ENCODE measurements at places on chromosomes 1 and 21.

DNA sequence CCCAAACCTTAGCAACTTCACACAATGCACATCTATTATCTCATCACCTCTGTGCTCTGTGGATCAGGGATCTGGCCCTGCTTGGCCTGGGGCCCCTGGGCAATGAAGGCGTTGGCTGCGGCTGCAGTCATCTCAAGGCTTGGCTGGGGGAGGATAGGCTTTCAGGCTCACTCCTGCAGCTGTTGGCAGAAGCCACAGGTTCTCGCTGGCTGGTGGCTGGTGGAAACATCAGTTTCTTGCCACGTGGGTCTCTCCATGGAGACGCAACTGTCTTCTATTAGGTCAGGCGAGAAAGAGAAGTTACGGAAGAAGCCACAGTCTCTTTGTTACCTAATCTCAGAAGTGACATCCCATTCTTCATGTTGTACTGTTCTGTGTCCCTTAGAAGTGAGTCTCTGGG, 3.6 kb upstream of the NPPA start:
- no peak for DNase-seq

GRCh38 chr1:5896706-5897660, 95.2 kb downstream of the NPHP4 start:
- DNase-seq, result no peak

DNA sequence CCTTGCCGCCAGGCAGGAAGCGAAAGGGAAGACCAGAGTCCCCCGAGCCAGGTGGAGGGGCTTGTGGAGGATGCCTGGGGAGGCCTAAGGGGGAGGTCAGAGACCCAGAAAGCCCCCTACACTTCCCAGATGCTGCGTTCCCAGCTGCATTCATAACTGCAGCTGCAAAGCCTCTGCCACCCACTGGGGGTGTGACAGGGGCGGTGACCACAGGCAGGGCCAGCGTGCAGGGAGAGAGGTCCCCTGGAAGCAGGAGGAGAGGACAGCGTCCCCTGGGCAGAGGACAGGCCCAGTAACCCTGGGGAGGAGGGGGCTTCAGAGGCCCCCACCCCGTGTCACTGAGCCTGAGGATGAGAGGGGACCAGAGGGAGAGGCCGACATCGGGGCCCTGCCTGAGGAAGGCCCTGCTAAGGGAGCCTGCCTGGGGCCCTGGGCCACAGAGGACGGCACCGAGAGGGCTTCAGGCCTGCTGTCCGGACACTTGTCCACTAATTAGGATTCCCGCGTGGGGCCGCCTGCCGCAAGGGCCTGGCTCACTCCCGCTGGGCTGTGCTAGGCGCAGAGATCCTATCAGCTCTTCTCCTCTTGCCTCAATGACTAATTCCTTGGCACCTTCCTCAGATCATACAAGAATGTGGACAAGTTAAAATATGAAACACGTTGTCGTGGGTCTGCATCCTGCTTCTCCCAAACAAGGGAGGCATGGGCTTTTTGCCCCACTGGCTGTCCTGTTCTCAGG, 49.1 kb upstream of the CCDC27 start:
- peak; percentile 34 for DNase-seq

- DNase-seq, result no peak
Observed at GRCh38 chr1:12069623-12070244, 6.6 kb downstream of the TNFRSF8 start.

DNA sequence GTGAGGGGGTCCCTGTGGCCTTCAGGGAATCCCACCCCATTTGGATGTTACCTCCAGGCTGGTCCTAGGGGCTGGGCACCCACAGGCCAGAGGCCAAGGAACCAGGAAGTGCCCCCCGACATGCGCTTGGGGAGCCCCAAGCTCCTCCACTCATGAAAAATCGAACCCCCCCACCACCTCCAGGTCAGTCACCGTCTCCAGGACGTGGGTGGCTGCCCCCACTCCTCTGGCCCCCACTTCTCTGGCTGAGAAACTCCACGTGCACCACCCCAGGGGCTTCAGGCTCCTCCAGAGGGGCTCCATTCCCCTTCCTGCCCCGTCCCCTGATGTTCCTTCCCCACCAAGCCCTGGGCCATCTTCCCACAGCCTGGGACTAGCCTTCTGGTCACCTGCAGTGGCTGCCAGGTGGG, 30.5 kb upstream of the POFUT2 start:
- no peak for DNase-seq

GRCh38 chr1:245129319-245130240, 25.2 kb upstream of the KIF26B start:
- no peak for DNase-seq

GRCh38 chr1:18723206-18723605, 92.6 kb downstream of the PAX7 start:
- no peak for DNase-seq

GRCh38 chr1:166544036-166544435, 295.2 kb upstream of the POGK start:
- no peak for DNase-seq

DNA sequence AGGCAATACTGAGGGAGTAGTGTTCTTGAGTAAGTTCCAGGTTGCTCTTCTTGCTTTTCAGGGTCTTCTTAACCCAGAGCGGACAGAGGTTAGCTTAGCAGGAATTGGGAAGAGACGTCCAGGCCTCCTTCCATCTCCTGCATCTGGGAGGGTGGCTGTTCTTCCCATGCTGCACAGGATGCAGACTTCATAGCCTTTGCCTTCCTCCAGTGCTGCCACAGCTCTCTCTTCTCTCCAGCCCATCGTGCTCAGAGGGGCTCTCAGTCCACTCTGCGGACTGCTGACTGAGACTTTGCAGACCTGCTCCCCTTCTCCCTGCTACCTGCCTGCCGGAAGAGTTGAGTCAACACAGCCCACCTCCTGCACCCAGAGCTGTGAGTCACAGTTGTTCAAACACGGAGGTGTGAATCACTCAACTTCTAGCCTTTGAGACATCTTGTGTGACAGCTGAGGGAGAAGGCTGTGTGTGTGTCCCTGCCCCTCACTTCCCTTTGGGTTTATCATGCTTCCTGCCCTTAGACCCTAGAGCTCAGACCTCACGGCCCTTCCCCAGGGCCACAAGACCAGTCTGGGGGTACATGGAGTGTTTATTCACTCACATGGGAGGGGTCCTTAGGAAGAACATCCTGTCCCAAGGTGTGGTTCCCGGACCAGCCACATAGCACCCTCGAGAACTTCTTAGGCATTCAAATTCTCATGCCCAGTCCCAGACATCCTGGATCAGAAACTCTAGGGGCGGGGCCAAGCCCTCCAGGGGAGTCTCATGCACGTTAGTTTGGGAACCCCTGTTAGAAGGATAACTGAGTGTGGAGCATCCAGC, 158.3 kb upstream of the CACNA1E start:
- no peak for DNase-seq

- no peak for DNase-seq
Observed at GRCh38 chr1:217521317-217521716, 109.6 kb downstream of the GPATCH2 start.

GRCh38 chr1:92774407-92774806, 10.5 kb downstream of the EVI5 start:
- DNase-seq, result no peak

- no peak for DNase-seq
Observed at GRCh38 chr1:107966550-107966949, 1.6 kb upstream of the VAV3 start.

GRCh38 chr21:45838634-45839033, 142.9 kb upstream of the COL6A1 start:
- no peak for DNase-seq

DNA sequence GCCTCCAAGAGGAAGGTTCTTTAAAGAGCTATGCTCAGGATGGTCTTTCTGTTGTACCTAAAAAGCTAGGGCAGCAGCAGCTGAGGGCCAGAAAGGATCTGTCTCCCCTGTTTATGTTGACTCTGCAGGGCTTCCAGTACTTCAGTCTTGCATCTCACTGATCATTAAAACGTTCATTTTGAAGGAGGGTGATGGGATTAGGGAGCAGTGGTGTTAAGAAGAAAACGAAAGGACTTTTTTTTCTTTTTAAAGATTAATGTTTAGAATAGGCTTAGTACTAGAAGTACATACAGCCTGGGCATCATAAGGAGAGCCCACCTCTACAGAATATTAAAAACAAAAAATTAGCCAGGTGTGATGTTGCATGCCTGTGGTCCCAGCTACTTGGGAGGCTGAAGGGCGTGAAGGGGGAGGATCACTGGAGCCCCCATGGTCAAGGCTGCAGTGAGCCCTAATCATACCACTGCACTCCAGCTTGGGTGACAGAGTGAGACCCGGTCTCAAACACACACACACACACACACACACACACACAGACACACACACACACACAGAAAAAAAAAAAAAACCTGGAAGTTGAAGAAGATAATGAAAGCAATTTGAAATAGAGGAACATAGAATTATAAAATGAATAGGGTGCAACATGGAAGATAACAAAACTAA, 2.9 kb downstream of the CR1L start:
- DNase-seq, result no peak

DNA sequence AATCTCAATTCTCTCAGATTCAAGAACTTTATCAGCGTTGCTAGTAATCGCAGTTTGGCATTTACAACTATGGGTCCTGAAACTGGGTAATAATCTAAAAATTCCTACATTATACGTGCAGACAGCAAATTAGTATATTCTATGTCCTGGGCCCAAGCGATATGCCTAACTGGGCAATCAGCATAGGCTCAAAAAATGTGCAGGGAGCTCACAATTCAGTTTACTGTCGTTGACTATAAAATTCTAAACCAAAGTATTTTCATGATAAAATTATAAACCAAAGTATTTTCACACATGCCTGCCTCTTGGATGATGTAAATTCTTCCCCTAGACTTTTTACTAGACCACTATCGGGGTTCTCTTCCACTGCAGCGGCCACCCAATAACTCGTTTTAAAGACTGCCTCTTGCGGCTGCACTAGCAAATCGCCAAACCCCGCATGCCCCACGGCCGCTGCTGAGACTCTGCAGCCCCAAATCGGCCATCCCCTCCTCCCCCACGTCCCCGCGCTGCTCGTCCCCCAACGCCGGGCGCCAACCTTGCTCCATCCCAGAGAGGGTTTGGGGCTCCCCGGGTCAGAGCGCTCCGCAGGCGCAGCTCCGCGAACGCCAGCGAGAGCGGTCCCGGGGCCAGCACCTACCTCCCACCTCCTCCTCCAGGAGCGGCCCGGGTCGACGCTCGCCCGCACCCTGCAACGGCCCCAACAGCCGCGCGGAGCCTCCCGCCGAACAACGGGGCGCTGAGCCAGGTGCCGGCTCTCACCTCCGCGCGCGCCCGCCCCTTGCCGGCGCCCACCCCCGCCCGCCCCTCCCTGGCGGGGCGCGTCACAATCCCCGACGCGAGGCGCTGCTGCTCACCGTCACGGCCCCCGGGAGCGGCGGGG, 506 bp downstream of the SSX2IP start:
- no peak for DNase-seq

DNA sequence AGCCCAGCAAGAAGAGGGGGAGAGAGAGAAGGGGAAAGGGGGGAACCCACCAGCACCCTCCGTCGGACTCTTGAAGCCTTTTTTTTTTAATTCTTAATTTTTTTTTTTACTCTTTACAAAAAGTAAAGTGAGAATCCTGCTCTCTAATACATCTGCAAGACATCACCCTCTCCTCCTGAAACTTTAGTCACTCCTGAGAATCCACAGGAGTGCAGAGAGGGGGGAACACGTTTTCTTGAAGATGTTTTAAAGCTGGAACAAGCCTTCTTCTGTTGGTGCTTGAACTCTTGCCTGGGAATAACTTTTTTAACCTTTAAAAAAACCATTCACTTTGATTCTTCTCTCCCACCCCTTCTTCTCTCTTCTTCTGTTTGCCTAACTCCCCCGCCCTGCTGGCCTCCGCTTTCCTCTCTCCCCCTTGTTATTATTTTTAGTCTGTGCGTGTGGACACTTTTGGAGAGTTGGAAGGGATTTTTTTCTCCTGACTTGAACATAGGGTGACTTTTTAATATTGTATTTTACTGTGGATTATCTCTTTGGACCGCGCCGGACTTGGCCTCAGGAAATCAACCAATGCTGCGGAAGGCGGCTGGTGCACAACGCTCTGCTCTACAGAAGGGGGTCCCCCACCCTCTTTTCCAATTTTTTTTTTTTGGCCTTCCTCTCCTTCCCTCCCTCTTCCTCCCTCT, 383 bp upstream of the PRRX1 start:
- no peak for DNase-seq

GRCh38 chr1:226526801-226527595, 21.6 kb upstream of the STUM start:
- DNase-seq, result no peak

GRCh38 chr1:18482721-18483425, 2.1 kb downstream of the KLHDC7A start:
- DNase-seq, result no peak
